Glomerular endothelial cell (primary cell): ENCODE measurements at places on chromosomes 12 and 14. TPM values are rescaled to one million over a fixed set of nuclear protein-coding genes. Genes with fewer than 3 reads are reported as not detected.

GRCh38 chr14:73567951-73568885, 795 bp upstream of the ACOT2 start:
- no peak for DNase-seq

DNA sequence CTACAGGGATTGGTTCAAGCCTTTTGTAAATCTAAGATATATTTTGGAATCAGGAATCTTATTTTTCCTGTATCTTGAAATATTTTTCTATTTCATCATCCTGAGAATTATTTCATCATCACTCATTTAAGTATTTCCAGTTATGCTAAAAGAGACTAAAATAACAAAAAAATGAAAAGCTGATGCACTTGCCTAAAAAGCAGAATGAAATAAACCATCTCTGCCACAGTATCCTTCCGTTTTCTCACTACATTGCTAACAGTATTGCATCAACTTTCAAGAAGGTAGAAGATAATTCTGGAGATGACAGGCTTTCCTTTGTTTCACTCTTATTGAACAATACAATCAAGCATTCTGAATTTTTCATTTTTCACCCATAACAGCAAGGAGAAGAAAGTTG, 31.1 kb upstream of the EIF5 start:
- DNase-seq = no peak

GRCh38 chr12:8483079-8483478, 27.3 kb downstream of the CLEC6A start:
- DNase-seq = no peak

DNA sequence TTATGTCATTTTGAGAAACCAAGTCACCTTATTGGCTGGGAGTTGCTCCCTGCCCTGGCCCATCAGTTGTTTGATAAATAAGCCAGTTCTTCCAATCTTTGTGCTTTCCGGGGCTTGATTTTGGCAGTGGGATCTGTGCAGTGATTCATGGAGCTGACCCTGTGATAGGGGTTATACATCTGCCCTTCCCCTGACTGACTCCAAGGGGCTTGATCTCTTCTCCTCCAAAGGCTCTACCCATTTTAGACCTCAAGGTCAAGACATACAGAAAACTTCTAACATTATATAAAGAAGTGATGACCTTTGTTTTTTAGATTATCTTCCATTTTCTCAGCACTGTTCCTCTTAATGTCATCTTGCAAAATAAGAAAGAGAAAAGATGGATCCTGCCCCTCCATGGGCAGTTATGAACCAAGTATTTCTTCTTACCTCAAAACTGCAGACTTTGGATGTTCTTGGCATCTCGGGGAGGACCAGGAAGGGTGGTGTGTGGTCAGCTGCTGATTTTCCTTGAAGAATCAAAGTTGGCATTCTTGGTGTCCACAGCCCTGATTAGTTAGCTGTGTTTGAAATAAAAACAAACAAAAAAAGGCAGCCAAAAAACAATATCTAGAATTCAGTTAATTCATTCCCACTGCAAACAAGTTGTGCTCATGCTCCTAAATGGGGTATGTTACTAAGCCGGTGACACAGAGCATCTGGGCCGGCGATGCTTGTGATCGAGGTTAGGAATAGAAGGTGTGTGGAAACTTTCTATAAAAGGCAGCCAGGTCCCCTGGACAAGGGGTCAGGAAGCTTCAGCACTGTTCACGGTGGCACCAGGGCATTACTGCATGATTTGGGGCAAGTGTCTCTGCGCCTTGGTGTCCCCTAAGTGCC, 120.2 kb downstream of the SAMD4A start:
- no peak for DNase-seq

- no peak for DNase-seq
Measured at GRCh38 chr14:85058150-85058549, 471.8 kb upstream of the FLRT2 start.

GRCh38 chr12:52181746-52182145, 10.1 kb downstream of the KRT80 start:
- no peak for DNase-seq

DNA sequence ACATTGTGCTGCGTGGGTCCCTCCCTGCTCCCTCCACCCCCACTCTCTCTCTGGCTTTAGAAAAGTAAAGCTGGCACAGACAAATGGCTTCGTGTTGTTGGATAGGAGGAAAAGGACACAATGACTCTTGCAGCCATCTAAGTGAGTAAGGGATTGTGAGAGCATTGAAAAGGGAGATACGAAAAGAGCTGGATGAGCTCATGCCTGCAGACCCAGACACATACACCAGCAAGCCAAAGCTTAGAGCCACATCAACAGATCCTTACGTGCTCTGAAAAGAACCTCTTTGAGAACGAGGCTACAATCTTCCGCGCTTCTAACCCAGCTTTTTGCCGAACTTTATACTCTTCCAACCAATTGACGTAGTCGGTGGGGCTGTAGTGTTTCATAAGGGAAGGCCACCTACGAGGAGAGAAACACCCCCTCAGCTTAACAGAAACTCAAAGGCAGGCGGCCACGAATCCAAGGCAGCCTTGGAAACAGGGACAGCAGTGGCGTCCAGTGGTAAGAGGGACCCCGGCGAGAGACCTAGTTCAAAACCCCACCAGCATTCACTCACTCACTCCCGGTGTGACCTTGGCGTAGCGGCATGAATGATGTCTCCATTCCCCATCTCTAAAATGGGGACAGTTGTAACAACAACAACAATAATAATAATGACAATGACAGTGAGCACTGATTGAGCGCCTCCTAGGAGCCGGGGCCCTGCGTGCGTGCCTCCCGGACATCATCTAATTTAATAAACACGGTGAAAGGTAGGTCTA, 1.1 kb downstream of the FBXO21 start:
- no peak for DNase-seq

DNA sequence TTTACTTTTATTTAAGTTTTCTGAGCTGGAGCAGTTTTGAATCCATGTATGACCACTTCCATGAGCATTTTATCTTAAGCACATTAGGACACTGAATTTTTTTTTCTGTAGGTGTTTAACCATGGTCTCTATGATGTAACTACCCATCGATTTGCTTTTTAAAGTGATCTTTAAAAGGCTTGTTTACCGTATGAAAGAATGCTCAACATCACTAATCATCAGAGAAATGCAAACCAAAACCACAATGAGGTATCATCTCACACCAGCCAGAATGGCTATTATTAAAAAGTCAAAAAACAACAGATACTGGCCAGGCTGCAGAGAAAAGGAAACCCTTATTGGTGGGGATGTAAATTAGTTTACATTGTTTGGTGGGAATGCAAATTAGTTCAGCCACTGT, 23.0 kb downstream of the GLRX5 start:
- no peak for DNase-seq

DNA sequence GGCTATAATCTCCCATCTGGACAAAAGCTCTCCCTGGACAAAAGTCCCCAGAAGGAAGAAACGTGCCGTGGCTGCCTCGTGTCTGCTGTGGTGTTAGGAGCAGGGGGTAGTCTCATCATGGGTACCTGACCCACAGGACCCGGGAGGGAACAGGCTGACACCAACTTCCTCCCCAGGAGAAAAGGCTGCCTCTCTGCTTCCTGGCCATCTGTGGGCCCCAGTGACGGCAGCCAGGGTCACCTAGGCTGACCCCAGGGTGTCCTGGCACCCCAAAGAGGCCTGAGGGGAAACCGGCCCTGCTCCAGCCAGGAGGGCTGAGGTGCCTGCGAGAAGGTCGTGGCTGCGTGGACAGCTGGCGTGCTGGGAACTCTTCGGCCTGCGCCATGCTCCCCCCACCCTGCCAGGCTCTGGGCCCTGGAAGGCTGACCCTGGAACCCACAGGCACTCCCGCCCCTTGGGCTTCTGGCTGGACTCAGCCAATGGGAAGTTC, 133.9 kb downstream of the RFLNA start:
- DNase-seq = no peak

GRCh38 chr12:593396-594270, 69.6 kb downstream of the NINJ2 start:
- DNase-seq = no peak

GRCh38 chr12:28489246-28489645, 299.0 kb downstream of the CCDC91 start:
- DNase-seq = no peak

Gene BRAP
- total RNA-seq = 15.6 and 16.9 TPM in 2 replicates

Gene CELA1
- not detected in 2 replicates for total RNA-seq

Gene FLVCR2
- total RNA-seq = 2.1 and 7.4 TPM in 2 replicates
